ENCODE measurements at places on chromosomes 3 and 15.

DNA sequence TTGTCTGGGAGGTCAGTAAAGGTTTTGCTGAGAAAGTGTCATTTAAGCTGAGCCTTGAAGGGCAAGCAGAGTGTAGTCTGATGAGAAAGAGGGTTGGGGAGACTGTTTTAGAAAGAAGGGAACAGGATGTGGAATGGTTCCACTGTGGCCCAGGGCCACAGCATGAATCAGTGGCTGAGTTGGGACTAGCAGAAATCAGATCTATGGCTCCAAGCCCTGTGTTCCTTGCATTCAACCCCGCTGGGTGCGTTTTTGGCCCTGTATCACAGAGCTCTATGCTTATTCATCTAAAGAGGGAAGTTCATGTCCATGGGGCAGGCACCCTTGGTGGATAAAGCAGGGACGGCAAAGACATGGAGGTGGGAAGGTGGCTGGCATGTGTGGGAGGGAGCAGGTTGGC is 151.3 kb downstream of the CACNA1D start:
- no peak for DNase-seq

DNA sequence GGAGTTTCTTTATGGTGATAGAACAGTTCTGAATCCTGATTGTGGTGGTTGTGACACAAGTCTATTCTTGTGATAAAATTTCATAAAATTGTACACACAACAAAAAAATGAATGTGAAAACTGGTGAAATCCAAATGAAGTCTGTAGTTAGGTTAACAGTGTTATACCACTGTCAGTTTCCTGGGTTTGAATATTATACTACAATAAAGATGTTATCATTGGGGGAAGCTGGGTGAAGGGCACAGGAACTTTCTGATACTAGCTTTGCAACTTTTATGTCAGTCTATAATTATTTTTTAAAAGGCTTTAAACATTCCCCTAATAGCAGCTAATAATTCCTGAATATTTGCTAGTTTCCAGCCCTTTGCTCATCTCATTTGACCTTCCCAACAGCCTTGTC is 319.8 kb downstream of the LRTM1 start:
- DNase-seq = no peak

- no peak for DNase-seq
Measured at GRCh38 chr15:63672369-63672768, 75.2 kb downstream of the FBXL22 start.

- DNase-seq = no peak
Measured at GRCh38 chr3:117104381-117104780, 394.8 kb downstream of the TUSC7 start.

DNA sequence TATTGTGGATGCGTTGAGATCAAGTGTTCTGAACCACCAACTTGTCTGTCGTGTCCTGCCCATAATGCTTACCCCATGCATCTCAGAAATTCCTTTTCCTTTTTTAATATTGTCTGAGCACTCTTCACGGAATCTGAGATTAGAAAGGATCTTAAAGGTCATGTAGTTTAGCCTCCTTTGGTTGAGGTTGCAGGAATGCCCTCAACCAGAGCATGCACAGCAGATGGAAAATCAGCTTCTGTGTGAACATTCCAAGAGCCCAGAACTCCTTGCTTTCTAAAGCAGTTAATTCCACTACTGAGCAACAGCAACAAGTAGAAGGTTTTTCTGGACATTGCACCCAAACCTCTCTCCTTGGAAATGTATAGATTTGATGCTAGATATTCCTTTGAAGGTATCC is 153.7 kb downstream of the TPRG1 start:
- no peak for DNase-seq

DNA sequence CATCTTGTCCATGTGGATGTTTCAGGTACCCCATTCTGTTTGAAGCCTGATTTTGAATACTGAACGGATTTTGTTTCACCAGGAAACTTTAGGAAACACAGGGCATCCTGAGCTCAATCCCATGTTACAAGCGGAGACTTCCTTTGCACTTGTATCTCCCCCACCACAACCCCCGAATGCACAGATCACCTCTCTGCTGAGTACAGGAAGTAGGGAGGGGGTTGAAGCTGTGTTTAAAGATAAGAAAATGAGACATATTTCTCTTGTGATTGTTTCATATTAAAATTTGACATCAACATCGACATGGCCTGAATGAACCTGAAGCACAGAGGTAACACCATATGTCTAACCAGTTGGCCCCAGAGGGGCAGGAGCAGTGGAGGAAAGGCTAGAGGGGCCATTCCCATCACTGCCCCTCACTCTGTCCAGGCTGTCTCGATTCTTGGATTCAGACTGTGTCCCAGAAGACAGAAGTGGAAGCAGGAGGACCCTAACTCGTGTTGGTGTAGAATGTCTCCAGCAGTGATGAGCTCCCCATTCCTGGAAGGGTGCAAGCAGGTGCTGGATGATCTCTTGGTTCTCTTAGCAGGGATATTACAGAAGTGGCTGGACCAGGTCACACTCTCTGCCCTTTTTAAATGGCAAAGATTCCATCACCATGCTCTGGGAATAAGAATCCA is 59.6 kb upstream of the IQSEC1 start:
- DNase-seq = no peak

DNA sequence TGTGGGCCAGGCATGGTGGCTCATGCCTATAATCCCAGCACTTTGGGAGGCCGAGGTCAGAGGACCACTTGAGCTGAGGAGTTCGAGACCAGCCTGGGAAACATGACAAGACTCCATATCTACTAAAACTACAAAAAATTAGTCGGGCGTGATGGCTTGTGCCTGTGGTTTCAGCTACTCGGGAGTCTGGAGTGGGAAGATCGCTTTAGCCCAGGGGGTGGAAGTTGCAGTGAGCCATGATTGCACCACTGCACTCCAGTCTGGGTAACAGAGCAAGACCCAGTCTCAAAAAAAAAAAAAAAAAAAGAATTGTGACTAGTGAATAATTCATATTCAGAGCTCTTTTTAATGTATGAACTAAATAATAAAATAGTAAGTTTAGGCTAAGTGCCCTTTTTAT is 87.8 kb upstream of the TSEN2 start:
- no peak for DNase-seq

DNA sequence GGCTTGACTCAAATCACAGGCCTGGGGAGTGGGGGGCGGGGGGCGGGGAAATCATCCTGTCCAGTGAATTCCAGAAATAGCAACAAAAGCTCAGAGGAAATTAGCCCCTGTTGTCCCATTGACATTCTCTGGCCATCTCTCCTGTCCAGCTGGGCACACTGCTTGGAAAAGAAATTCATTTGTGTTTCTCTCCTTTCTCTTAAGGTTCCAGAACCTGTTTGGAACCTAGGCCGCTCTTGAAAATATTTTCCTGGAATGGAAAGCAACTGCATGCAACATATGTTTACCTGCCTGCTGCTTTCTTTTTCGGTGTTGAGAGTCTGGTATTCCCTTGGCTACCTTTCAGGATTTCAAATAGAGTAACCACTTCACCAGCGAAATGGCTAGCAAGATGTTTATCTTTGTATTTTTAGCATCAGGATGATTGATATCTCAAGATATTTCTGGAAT is 169.0 kb downstream of the GHSR start:
- no peak for DNase-seq

GRCh38 chr3:125166599-125167136 is 45.9 kb downstream of the SLC12A8 start:
- no peak for DNase-seq

- no peak for DNase-seq
Measured at GRCh38 chr3:23602971-23603370, 202.8 kb upstream of the UBE2E1 start.

DNA sequence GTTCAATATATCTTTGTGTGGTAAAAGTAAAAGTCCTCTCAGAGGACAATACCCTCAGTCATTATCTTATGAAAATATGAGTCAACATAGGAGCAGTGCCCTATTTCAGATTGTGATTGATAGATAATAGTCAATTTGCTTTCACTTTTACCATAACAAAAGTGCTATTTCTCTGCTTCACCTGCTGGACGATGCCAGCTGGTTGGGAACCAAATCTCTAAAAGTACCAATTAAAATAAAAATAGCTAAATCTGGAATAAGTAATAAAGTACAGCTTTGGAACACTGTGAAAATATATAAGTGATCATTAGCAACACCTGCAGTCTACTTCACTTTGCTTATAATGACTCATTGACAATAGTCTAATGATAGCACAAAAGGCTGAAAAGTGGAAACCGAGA is 390.3 kb upstream of the AGTR1 start:
- no peak for DNase-seq

DNA sequence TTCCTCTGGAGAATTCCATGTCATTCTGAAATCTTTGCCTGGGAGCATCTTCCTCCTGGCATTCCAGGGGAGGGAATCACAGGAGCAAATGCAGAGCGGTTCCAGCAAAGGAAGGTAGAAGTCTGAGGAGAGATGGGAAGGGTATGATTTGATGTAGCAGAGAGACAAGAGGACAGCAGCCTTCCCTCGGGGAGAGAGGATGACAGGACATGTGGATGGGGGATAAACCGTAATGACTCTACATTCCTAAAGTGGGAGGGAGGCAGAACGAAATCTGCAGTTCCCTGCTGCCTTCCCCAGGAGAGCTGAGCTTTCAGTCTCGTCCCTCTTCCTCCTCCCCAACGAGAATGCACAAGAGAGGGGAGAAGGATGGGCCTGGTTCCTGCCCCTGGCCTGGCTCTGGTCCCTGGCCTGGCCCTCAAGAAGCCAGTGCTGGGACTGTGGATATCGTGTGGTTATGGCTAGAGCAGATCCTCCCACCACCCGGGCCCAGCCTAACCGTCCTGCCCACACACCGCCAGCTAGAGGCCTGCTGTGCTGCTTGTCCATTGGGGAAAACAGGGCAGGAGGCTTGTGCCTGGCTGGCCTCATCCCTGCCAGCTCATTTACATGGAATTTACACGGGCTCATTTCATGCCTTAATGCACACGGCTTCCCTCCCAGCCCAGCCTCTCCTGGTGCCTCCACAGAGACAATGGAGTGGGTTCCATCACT is 26.6 kb downstream of the SEMA7A start:
- no peak for DNase-seq

All from effector CD4-positive, alpha-beta T cell (primary cell).